ENCODE measurements at places on chromosomes 7 and 10. TPM values are rescaled to one million over a fixed set of nuclear protein-coding genes. Genes with fewer than 3 reads are reported as not detected.

- H3K27me3 ChIP-seq: no peaks in the 10 kb centered on the region
- H3K36me3 ChIP-seq: no peaks in the 10 kb centered on the region
- no peak for DNase-seq
- H3K27ac ChIP-seq: no peak overlapping the region
- peaks cover 4% of the 10 kb centered on the region for H3K4me1 ChIP-seq
- no peak overlapping the region for H3K4me3 ChIP-seq
Measured at GRCh38 chr7:69668339-69668870, 70.1 kb downstream of the AUTS2 start.

The TMEM176B gene
- total RNA-seq: 3.5 TPM

The C10orf67 gene
- not detected for total RNA-seq

DNA sequence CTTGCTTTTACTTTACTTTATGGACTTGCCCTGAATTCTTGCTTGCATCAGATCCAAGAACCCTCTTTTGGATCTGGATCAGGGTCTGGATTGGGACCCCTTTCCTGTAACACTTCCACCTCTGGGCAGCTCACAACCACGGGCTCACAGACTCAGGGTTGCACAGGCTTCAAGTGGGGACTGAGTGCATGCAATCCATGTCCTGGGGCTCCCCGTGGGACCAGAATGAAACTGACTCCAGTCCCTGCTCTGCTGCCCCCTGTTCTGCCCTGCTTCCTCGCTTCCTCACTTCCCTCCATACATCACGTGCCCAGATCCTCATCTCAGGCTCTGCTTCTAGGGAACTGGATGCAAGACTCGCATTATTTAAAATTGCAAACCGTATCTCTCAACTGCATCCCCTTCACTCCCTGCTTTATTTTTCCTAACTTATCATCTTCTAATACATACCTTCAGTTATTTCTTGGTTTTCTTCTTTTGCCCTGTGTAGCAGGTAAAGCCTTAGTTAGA is 23.3 kb upstream of the INMT start:
- no peak for DNase-seq
- no peaks in the 10 kb centered on the region for H3K4me1 ChIP-seq
- H3K36me3 ChIP-seq: no peaks in the 10 kb centered on the region
- H3K27ac ChIP-seq: no peak overlapping the region

- no peaks in the 10 kb centered on the region for H3K4me1 ChIP-seq
- no peak overlapping the region for H3K4me3 ChIP-seq
- no peaks in the 10 kb centered on the region for H3K36me3 ChIP-seq
- H3K27me3 ChIP-seq: no peaks in the 10 kb centered on the region
Measured at GRCh38 chr7:68613897-68614296, 984.4 kb upstream of the AUTS2 start.

The ITGB8 gene
- 30.5 TPM for total RNA-seq

The NEUROD6 gene
- total RNA-seq: not detected

The SYT15 gene
- 1.1 TPM for total RNA-seq

- H3K27ac ChIP-seq: no peak overlapping the region
- H3K27me3 ChIP-seq: no peaks in the 10 kb centered on the region
- H3K36me3 ChIP-seq: no peaks in the 10 kb centered on the region
- no peaks in the 10 kb centered on the region for H3K4me1 ChIP-seq
- no peak for DNase-seq
Measured at GRCh38 chr10:132381741-132382140, 15.3 kb upstream of the PWWP2B start.

- H3K4me3 ChIP-seq: no peak overlapping the region
- no peak for DNase-seq
- no peaks in the 10 kb centered on the region for H3K36me3 ChIP-seq
- H3K27me3 ChIP-seq: no peaks in the 10 kb centered on the region
- H3K27ac ChIP-seq: no peak overlapping the region
- peaks cover 3% of the 10 kb centered on the region for H3K4me1 ChIP-seq
Measured at GRCh38 chr10:60572511-60573194, 183.0 kb upstream of the ANK3 start.

- DNase-seq: no peak
- H3K4me3 ChIP-seq: peak overlapping the region; percentile 78
- H3K27ac ChIP-seq: peak overlapping the region; percentile 91
Measured at GRCh38 chr10:102113956-102114857, 6.0 kb downstream of the LDB1 start.

GRCh38 chr7:120254845-120255244 is 18.1 kb upstream of the KCND2 start:
- no peaks in the 10 kb centered on the region for H3K27me3 ChIP-seq
- H3K4me1 ChIP-seq: no peaks in the 10 kb centered on the region
- no peak for DNase-seq
- H3K4me3 ChIP-seq: no peak overlapping the region
- no peak overlapping the region for H3K27ac ChIP-seq

GRCh38 chr10:79933961-79934360 is 14.9 kb downstream of the SFTPD start:
- DNase-seq: no peak
- H3K27ac ChIP-seq: no peak overlapping the region
- peaks cover 7% of the 10 kb centered on the region for H3K4me1 ChIP-seq
- H3K27me3 ChIP-seq: no peaks in the 10 kb centered on the region

- no peak overlapping the region for H3K4me3 ChIP-seq
- DNase-seq: no peak
- H3K4me1 ChIP-seq: no peaks in the 10 kb centered on the region
- no peaks in the 10 kb centered on the region for H3K36me3 ChIP-seq
- H3K27ac ChIP-seq: no peak overlapping the region
- H3K27me3 ChIP-seq: no peaks in the 10 kb centered on the region
Measured at GRCh38 chr10:69554611-69555010, 18.6 kb downstream of the NEUROG3 start.

GRCh38 chr10:19946791-19947190 is 130.6 kb downstream of the PLXDC2 start:
- no peaks in the 10 kb centered on the region for H3K36me3 ChIP-seq
- H3K4me1 ChIP-seq: peaks cover 37% of the 10 kb centered on the region
- DNase-seq: no peak

The GPNMB gene
- 34.5 TPM for total RNA-seq

The TAS2R41 gene
- total RNA-seq: not detected

The HTRA1 gene
- total RNA-seq: 6.3 TPM

The ANXA7 gene
- 130 TPM for total RNA-seq

The SPDYE2 gene
- total RNA-seq: not detected

The LRRC4 gene
- 11.1 TPM for total RNA-seq

- H3K27ac ChIP-seq: no peak overlapping the region
- no peak overlapping the region for H3K4me3 ChIP-seq
- no peak for DNase-seq
- H3K36me3 ChIP-seq: peaks cover 4% of the 10 kb centered on the region
- no peaks in the 10 kb centered on the region for H3K4me1 ChIP-seq
- H3K27me3 ChIP-seq: peaks cover 26% of the 10 kb centered on the region
Measured at GRCh38 chr7:41693150-41693997, 9.5 kb downstream of the INHBA start.

DNA sequence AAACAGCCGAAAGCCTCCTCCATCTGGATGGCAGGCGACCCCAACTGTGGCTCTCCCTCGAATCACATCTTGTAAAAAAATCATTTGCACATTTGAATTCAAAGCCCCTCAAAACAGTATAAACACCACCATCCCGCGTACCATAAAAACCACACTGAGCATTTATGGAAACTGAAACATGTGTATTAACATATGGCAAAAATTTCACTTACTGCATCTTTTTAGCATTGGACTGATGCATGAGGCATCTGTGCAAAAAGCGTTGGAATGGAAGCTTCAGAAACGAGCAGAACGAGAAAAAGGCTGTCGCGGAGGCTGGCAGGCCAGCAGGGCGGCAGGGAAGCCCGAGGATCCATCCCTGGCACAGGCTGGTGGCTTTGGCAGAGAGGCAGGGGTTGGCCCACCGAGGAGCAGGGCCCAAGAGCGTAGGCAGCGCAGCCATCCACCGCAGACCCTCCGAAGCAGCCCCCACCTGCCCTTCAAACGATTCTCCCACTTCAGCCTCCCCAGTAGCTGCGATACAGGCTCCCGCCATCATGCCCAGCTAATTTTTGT is 39.3 kb upstream of the CUX1 start:
- no peak overlapping the region for H3K27ac ChIP-seq
- no peaks in the 10 kb centered on the region for H3K4me1 ChIP-seq
- H3K27me3 ChIP-seq: no peaks in the 10 kb centered on the region

The MAT1A gene
- 0.09 TPM for total RNA-seq

- peaks cover 22% of the 10 kb centered on the region for H3K4me1 ChIP-seq
- peaks cover 8% of the 10 kb centered on the region for H3K36me3 ChIP-seq
- peak overlapping the region; percentile 11 for H3K27ac ChIP-seq
- no peaks in the 10 kb centered on the region for H3K27me3 ChIP-seq
Measured at GRCh38 chr7:151484971-151485707, 34.6 kb downstream of the RHEB start.

GRCh38 chr10:61896854-61897661 is 4.4 kb upstream of the ARID5B start:
- peak overlapping the region; percentile 44 for H3K4me3 ChIP-seq
- no peaks in the 10 kb centered on the region for H3K36me3 ChIP-seq
- peak overlapping the region; percentile 62 for H3K27ac ChIP-seq

DNA sequence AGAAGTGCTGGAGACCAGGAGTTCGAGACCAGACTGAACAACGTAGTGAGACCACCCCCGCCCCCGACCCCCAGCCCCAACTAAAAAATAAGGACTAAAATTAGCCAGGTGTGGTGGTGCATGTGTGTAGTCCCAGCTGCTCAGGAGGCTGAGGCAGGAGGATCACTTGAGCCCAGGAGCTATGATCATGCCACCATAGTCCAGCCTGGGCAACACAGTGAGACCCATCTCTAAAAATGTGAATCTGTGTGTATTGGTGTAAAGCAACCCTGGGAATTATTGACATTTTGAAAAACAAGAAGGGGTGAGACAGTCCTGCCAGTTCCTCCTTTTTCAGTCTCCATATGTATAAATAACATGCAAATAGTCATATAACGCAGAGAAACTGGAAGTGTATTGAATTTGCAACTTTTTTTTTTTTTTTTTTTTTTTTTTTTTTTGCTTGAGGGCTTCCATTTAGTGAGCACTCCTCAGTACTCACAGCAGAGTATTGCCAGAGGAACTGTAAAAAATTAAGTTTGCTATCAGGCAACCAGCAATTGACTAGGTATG is 3.4 kb upstream of the ITGB1 start:
- H3K4me1 ChIP-seq: peaks cover 23% of the 10 kb centered on the region
- no peaks in the 10 kb centered on the region for H3K36me3 ChIP-seq
- H3K27ac ChIP-seq: peak overlapping the region; percentile 88
- H3K27me3 ChIP-seq: no peaks in the 10 kb centered on the region
- H3K4me3 ChIP-seq: no peak overlapping the region

GRCh38 chr7:37434529-37434928 is 14.1 kb downstream of the ELMO1 start:
- H3K36me3 ChIP-seq: no peaks in the 10 kb centered on the region
- no peaks in the 10 kb centered on the region for H3K27me3 ChIP-seq
- no peaks in the 10 kb centered on the region for H3K4me1 ChIP-seq
- no peak for DNase-seq
- H3K4me3 ChIP-seq: no peak overlapping the region

The TSPAN12 gene
- total RNA-seq: 9.0 TPM

DNA sequence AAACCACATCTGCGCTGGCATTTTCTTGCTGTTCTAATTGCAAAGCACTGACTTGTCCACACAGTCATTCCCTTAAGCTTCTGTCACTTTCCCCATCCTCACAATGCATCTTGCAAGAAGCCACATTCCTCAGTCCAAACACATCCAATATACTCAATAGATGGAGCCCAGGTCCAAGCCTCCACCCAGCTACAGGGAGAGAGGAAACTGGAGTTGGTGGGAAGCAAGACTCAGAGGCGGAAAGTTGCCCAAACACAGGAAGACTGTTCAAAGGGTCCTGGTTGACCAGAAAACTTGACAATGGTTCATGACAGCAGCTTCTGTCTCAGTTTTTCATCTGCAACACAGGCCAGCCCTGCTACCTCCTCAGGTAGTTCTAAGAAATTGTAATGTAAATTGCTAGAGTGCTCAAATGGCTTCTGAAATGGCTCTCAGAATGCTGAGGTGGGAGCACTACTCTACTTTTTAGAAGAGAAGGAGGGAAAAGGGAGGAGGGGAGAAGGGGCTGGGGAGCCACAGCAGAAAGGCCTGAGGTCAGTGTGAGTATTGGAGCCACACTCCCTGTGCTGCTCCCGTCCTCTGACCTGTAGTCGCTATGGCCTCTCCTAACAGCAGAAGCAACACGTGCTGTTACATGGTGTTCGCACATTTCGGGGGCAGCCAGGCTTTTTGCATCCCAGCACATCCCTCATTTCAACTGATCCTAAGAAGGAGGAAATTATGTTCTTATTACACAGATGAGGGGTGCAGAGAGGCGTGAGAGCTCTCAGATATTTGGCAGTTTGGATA is 46.9 kb upstream of the GPR26 start:
- no peak overlapping the region for H3K4me3 ChIP-seq
- H3K4me1 ChIP-seq: no peaks in the 10 kb centered on the region
- peaks cover 15% of the 10 kb centered on the region for H3K27me3 ChIP-seq

The PON1 gene
- not detected for total RNA-seq

- DNase-seq: no peak
- no peaks in the 10 kb centered on the region for H3K36me3 ChIP-seq
- H3K4me3 ChIP-seq: no peak overlapping the region
- no peaks in the 10 kb centered on the region for H3K4me1 ChIP-seq
Measured at GRCh38 chr7:155291045-155291530, 6.6 kb upstream of the INSIG1 start.

The IL2RA gene
- 3.0 TPM for total RNA-seq

- no peak overlapping the region for H3K4me3 ChIP-seq
- no peaks in the 10 kb centered on the region for H3K36me3 ChIP-seq
- DNase-seq: no peak
- no peaks in the 10 kb centered on the region for H3K27me3 ChIP-seq
Measured at GRCh38 chr10:20091698-20092097, 275.5 kb downstream of the PLXDC2 start.

The PPP1R17 gene
- total RNA-seq: not detected

GRCh38 chr7:157568770-157569584 is 232.2 kb downstream of the DNAJB6 start:
- H3K4me3 ChIP-seq: peak overlapping the region; percentile 29
- H3K36me3 ChIP-seq: no peaks in the 10 kb centered on the region
- DNase-seq: no peak

The ANLN gene
- 16.6 TPM for total RNA-seq

- no peak overlapping the region for H3K27ac ChIP-seq
- no peak for DNase-seq
- H3K27me3 ChIP-seq: no peaks in the 10 kb centered on the region
- H3K4me1 ChIP-seq: no peaks in the 10 kb centered on the region
Measured at GRCh38 chr7:142391191-142391992, 133.5 kb upstream of the PRSS58 start.

GRCh38 chr10:97505152-97505551 is 6.4 kb downstream of the UBTD1 start:
- H3K4me3 ChIP-seq: no peak overlapping the region
- peaks cover 13% of the 10 kb centered on the region for H3K4me1 ChIP-seq
- no peaks in the 10 kb centered on the region for H3K27me3 ChIP-seq
- DNase-seq: no peak
- no peaks in the 10 kb centered on the region for H3K36me3 ChIP-seq

All from esophagus squamous epithelium (tissue), 5 donors.